ENCODE measurements at places on chromosomes 5 and 9.

DNA sequence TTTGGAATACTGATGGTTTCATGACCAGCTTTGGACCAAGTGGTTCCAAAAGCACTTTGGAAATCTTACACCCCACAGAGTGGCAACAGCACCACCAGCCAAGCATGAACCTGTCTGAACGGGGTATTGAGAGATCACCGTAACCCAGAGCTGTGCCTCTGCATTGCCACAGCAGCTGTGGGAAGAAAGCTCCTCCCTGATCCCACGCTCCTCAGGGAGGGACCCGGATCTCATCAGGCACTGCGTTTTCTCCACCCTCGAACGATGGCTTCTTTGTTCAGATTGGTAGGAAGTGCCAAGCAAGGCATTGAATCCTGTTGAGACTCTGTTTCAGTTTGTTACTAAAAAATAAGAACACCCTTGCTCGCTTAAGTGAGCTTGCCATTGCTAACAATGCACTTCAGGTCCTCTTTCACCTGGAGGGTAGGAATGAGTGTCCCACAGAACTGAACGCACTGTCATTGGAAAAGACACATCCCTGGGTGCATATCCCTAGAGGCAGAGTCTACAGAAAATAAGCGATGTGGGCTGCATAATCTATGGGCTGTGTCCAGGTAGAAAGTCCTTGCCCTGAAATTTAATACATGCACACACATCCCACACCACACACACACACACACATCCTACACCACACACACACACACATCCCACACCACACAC lies 118.0 kb upstream of the ICE1 start:
- no peak for DNase-seq

- no peak for DNase-seq
Measured at GRCh38 chr5:72126796-72127195, 19.5 kb downstream of the MAP1B start.

GRCh38 chr5:135750506-135750905 lies 84.0 kb upstream of the SLC25A48 start:
- DNase-seq, result no peak

- DNase-seq, result no peak
Measured at GRCh38 chr9:100525563-100525962, 52.3 kb upstream of the CAVIN4 start.

DNA sequence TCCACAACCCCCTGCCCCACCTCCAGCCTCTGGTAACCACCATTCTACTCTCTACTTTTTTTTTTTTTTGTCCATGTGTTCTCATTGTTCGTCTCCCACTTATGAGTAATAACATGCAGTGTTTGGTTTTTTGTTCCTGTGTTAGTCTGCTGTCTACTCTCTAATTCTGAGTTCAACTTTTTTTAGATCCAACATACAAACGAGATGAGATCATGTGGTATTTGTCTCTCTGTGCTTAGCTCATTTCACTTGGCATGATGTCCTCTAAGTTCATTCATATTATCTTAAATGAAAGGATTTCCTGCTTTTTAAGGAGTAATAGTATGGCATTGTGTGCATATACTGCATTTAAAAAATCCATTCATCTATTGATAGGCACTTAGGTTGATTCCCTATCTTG lies 130.9 kb downstream of the NMUR2 start:
- DNase-seq, result no peak

DNA sequence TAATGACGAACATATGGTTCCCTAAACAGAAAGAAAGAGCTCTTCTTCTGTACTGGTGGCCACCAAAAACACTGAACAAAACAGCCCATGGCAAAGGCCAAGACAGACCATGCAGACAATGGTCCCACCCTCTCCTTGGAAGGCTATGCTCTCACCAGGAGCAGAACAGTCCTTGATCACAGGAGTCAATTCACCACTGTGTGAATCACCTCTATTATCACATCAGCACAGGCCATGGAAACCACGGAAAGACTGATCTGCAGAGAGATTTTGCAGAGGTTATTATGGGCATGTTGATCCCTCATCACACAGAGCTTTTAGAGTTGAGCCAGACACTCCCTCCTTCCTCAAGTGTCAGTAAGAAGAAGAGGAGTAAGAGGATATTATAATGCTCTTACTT lies 134.0 kb upstream of the RASEF start:
- no peak for DNase-seq

- no peak for DNase-seq
Measured at GRCh38 chr9:95480346-95480745, 36.4 kb downstream of the PTCH1 start.

DNA sequence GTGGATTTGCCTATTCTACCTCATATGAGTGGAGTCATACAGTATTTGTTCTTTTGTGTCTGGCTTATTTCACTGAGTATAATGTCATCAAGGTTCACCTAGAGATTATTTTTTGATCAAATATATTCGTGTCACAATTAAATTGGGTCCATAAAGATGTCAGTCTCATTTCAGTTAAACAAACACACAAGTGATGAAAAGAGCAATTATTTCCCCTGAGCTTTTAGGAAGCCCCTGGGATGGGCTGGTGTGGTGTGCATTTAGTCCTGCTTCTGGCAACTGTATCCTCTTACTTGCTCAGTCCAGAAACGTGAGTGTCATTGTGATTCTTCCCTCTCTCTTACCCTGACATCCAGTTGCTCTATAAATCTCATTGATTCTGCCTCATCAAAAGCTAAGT lies 52.8 kb upstream of the CARTPT start:
- DNase-seq, result no peak

DNA sequence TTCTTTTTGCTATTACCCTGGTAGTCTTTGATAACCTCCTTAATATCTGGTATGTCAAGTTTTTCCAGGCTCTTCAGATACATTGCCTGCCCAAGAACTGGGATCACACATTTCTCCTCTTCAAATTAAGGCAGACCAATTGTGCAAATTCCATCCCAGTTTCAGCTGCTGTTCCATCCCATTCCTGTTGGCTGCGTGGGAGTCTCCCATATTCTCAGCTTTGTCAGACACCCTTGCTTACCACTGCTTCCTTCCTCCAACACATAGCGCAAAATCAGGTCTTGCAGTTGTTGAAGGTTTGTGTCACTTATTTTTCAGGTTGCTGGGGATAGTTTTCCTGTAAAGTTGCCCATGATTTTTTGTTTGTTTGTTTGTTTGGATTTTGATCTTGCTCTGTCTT lies 15.2 kb downstream of the HCN1 start:
- DNase-seq, result no peak

- no peak for DNase-seq
Measured at GRCh38 chr9:101167490-101168134, 139.1 kb downstream of the PLPPR1 start.

GRCh38 chr9:118640836-118641560 lies 728.2 kb downstream of the BRINP1 start:
- DNase-seq, result no peak

GRCh38 chr5:81606150-81606549 lies 144.7 kb downstream of the SSBP2 start:
- DNase-seq, result no peak

- DNase-seq, result no peak
Measured at GRCh38 chr5:88667496-88668201, 215.3 kb downstream of the MEF2C start.

GRCh38 chr5:35237580-35238376 lies 7.5 kb upstream of the PRLR start:
- no peak for DNase-seq

GRCh38 chr5:2263763-2264162 lies 381.0 kb upstream of the IRX4 start:
- DNase-seq, result no peak

DNA sequence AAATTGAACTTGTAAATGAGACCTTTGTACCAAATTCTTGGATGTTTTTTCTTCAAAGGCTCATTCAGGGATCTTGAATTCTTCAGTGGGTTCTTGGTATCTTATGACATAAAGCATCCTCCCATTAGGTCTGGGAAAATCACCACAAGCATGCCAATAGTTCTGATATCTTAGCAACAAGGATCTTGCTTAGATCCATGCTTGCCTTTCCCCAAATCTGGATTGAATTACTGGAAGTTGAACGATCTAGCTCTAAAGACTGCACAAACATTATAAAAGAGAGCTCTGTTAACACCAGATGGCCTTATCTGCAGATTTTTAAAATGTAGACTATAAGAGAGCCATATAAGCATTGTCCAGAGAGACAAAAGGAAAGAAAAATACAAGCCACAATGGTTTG lies 266.3 kb downstream of the RAB3C start:
- DNase-seq, result no peak

DNA sequence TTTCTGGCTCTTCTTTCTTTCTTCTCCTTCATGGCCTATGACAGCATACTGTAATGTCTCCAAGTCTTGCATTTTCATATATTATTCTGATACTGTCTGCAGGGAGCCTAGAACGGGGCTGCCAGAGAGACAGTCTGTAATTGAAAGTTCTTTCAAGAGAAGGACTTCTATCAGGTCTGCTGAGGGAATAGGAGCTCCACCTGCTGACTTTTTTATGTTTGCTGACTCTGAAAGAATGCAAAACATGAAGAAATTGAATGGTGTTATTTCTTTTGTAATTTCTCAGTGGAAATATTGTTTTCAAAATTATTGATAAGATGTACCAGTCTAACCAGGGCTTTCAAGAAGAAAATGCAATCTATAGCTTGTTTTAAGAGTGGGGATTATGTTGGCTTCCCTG lies 121.9 kb upstream of the RFX3 start:
- no peak for DNase-seq

- no peak for DNase-seq
Measured at GRCh38 chr5:36070687-36071571, 4.2 kb upstream of the UGT3A2 start.

DNA sequence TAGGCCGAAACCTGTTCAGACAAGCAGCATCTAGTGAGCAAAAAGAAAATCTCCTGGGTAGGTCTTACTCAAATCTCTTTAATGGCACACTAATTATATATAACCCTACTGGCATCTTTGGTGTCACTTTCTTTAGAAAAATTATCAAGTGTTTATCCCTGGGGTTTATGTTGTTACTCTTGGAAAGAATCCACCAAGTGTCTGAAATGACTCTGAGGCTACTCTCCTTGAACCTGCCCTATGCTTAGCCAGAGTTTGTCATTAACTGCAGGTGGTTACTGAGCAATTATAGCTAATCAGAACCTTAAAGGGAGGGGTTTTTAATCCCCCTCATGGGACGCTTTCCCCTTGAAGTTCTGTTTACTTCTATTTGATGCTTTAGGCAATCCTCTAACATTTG lies 381.9 kb downstream of the PLK2 start:
- DNase-seq, result no peak

- DNase-seq, result no peak
Measured at GRCh38 chr9:119934497-119934896, 565.3 kb upstream of the BRINP1 start.

- DNase-seq, result no peak
Measured at GRCh38 chr9:100640447-100641050, 62.7 kb downstream of the CAVIN4 start.

DNA sequence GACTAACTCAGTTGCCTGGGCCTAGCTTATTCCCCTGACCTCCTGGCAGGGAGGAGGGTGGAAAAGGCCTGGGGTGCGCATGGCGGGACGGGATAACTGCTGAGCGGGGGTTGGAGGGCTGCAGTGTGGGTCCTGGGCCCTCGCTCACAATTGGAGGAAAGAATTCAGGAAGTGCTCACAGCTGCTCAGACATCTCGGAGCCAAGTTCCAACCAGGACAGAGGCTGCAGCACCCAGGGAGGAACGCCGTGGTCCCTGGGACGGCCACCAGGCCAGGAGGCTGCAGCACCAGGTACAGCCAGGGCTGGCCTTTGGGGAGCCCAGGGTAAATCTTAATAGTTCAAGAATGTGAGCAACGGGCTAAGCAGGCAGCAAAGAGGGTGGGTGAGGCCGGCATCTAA lies at the start of gene SPAAR:
SPAAR (plus strand) TSS at position 217 of the 400 bp plus-strand sequence. CDS start 974 bp downstream, outside the sequence.
- DNase-seq, result no peak

DNA sequence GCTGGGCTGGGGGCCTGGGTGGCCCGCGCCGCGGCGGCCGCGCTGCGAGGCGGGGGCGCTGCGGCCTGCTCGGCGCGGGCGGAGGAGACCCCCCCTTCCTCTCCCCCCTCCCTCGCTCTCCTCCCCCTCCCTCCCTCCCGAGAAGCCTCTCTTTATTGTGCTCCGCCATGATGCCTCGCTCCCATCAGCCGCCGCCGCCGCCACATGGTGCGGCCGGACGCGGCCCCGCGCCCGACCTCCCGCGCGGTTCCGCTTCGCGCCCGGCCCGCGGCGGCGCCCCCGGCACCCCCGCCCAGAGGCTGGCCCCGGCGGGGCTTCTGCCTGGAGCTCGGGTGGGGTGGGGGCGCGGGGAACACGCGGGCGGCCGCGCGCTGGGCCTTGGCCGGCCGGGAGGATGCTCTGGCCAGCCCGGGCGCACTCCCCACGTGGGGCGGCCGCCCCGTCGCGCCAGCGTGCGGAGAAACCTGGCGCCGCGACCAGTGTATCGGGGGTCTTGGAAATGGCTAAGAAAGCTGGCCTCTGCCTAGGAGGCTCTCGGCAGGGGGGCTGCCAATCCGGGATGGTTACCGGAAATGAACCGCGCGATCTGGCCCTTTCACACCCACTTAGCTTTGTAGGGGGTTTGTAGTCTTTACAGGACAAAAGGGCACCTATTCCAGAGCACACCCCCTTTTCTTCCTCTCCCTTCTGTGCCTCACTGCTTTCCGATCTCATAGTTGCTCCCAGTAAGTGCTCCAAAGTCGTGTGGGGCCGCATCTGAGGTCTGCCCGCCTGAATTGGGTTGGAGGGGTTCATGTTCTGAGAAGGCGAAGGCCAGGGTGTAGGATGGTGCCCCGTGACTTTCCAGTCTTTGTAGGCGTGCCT lies 1.0 kb downstream of the SET start:
- DNase-seq, result no peak

DNA sequence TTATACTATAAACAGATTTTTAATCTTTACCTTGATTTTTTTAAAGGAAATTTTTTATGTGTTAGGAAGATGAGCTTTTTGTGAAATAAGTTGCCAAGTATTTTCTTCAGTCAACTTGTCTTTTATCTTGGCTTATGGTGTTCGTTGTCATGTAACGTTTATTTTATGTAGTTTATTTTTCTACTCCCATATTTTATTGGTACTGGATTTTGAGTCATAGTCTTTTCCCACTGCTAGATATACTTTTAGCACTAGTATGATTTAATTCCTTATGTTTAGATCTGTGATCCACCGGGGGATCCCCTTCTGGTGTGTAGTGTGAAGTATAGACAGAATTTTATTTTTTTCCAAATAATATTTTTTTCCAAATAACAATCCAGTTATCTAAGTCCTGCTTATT lies 54.2 kb downstream of the DENND4C start:
- no peak for DNase-seq

DNA sequence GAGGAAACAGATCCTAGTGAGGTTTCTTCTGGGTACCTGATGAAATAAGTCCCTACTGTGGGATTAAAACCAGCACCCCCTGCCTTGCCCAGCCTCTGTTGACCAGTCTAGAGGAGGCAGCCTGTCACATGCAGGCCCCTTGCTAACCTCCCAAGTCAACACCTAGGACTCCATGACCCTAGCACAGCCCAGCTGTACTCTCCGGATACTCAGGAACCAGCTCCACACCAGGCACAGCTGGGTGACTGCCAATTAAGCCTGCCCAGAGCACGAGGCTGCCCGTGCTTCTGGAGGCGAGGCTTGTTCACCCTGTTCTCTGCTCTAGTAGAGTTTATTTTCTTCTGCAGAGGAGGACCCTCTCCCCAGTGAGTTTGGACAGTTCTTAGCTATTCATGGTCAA lies 92.5 kb downstream of the SNX24 start:
- DNase-seq, result peak; percentile 59
